Skeletal muscle cell (primary cell): ENCODE measurements at places on chromosomes 11 and 22.

GRCh38 chr11:34433899-34434298, 4.8 kb upstream of the CAT start:
- no peak for DNase-seq

DNA sequence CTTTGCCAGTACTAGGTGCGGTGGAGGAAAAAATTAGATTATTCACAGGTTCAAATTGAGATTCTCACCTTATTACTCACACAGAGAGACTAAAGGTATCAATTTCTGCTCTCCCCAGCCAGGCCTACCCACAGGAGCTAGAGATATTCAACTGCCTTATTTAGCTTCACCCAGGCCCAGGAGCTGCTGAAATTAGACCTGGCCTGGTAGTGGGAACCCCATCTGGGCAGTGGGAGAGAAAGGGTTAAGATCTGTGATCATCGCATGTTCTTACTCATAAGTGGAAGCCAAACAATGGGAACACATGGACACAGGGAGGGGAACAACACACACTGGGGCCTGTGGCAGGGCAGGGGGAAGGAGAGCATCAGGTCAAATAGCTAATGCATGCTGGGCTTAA, 20.9 kb upstream of the MICAL2 start:
- DNase-seq, result no peak

DNA sequence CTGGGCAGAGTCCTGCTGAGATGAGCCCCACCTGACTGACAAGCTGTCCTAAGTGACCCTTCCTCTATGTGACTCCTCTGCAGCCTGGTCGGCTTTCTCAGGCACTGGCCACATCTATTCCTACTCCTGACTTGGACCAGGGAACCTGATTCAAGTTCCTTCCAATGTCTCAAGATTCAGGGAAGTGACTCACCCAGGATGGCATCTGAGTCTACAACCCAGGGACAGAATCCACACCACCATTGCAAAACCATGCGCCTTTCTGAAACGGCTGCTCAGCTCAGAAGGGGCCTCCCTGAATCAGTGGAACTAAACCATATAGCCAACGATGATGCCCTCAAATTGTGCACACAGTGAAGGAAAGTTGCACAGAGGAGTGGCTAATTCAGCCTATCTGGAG, 63.9 kb upstream of the CSNK2A3 start:
- DNase-seq, result peak; percentile 32

DNA sequence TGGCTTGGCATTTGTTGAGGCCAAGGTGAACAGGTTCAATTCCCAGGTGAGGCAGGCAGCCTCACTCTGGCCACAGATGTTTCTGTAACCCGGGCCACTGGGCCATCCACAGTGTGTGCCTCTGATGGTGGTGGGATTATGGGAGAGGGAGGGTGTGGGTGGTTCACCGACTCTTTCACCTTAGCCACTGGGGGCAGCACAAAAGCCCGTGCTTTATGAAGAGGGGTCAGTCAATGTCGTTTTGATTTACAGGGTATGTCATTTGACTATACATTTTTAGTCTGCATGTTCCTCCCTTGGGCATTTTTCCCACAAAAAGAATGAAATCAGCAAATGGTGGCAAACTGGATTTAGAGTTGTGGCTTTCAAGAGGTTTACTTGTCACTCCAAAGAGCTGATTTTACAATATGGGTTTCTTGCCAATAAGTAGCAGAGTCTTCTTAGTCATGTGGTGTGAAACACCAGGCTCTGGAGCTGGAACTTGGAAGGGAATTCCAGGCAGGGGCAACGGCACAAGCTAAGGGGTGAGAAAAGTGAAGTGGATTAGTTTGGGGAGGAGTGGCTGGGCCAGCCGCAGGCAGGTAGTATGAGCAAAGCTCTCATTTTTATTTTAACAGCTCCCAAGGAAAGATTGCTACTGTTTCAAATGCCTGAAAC, 217.8 kb upstream of the ZBED5 start:
- DNase-seq, result no peak

GRCh38 chr22:38080850-38081635, 2.9 kb downstream of the SLC16A8 start:
- no peak for DNase-seq

DNA sequence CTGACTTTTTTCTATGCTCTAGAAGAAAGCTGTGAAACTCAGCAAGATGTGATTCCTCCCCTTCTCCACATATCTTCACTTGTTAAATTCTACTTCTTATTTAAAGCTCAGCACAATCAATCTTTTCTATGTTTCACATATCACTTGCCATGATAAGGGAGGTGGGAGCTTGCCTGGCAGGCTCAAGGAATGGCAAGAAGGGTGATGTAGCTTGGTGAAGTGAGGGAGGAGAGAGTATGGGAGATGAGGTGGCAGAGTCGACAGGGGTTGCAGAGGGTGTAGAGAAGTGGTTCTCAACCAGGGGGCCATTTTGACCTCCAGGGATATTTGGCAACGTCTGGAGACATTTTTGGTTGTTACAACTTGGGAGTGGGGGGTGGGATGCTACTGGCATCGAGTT, 120.6 kb upstream of the TIMP3 start:
- DNase-seq, result no peak

DNA sequence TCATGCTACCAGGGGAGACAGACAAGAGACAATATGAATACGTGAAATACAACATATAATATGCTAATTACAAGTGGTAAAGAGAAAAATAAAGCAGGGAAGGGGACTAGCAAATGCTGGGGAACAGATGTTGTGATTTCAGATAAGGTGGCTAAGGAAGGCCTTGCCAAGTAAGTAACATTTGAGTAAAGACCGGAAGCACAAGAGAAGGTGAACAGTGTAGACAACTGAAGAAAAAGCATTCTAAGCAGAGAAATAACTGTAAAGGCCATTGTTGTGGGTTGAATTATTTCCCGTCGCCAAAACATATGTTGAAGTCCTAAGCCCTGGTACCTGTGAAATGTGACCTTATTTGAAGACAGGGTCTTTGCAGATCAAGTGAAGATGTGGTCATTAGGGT, 63.7 kb upstream of the EED start:
- DNase-seq, result no peak

- no peak for DNase-seq
These were observed 1.6 kb upstream of the THOC5 start for GRCh38 chr22:29555065-29555644.

- DNase-seq, result no peak
These were observed 22.3 kb downstream of the LRRC74B start for GRCh38 chr22:21067901-21068680.

GRCh38 chr22:37931893-37932389, 21.5 kb downstream of the C22orf23 start:
- DNase-seq, result no peak

DNA sequence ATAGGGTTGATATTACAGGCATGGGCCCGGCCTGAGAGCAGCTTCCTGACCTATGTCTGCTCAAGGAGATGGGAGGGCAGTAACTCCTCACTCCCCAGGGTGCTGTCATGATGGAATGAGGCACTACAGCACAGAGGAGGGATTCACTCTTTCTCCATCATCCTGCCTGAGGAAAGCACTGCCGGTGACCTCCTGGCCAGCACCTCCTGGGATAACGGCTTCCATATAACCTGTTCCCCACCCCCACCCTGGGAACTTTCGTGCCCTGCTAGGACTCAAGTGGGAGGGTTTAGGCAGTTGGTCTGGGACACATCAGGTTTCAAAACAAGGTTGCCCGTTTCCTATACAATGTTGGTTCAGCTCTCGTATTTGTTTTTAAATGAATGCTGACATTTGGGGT, 42.7 kb upstream of the MN1 start:
- no peak for DNase-seq

DNA sequence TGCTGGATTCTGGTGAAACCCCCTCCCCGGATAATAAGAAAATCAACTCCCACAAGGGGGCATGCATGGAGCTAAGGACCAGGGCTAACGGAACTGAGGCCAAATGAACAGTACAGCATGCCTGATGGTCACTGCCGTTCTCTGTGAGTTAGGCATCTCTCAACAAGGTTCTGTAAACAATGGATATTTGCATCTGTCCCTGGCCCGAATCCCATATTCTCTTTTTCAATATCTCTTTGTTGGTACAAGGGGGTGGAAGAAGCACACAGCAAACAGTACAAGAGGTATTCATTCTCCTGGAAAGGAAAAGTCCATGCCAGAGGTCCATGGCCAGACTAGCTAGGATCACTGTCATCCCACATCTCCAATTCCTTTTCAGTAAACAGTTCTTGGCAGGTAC, 32.2 kb upstream of the APOA1 start:
- DNase-seq, result no peak

DNA sequence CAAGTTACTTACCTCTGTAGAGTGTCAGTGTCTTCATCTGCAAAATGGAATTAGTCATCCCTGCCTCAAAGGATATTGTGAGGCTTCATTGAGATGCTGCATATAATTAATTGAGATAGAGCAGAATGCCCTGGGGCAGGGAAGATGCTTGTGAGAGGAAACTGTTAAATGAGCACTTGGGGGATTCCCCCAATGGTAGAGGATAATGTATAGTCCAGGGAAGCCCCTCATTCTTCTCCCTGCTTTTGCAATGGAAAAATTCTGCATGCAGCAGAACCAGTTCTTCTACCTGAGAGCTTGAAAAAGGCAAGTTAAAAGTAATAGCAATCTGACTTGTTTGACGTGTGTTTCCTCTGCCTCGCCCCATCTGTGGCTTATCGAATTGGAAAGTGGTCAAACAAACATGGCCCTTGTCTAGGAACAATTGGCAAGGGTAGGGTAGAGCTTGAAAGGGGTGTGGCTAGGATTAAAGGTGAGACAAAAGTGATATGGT, 90.9 kb downstream of the NAV2 start:
- DNase-seq, result no peak

DNA sequence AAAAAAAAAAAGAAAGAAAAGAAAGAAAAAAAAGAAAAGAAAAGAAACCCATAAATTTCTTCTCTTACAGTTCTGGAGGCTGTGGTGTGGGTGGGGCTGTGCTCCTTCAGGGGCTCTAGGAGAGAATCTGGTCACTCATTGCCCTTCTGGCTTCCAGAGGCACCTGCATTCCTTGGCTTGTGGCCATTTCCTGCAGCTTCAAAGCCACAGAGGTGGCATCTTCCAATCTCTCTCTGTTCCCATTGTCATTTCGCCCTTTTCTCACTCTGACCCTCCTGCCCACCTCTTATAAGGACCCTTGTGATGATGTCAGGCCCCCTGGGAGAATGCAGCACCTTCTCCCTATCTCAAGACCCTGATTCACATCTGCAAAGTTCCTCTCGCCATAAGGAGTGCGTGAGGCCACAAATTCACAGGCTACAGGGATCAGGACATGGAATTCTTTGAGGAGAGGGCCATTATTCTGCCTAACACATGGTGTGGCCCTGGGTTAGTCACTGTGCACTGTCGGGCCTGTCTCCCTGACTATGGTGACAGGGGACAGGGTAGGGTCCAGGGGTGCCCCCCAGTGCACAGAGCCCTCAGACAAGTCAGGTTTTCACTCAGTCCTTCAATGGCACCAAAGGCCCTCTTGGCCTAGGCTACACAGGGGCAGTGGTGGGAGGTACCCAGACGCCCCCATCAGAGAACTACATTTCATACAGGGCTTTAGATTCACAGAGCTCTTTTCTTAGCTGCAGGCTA, 38.6 kb upstream of the PRR5 start:
- DNase-seq, result no peak

DNA sequence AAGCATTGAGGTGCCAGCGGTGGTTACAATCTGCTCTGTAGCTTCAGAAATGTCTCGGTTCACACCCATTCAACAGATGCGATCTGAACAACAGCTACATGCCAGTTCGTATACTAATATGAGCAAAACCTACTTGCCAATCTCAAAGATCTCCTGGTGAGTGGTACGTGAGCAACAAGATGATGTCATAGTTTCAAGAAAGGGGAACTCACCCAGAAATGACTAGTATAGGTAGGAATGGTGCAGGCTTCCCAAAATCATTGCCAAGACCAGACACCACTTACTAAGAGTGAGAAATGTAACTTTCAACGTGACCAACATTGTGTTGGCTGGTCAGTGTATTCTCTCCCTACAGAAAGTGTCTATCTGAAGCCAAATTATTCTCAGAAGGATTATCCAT, 31.1 kb downstream of the OR6Q1 start:
- DNase-seq, result peak; percentile 21

DNA sequence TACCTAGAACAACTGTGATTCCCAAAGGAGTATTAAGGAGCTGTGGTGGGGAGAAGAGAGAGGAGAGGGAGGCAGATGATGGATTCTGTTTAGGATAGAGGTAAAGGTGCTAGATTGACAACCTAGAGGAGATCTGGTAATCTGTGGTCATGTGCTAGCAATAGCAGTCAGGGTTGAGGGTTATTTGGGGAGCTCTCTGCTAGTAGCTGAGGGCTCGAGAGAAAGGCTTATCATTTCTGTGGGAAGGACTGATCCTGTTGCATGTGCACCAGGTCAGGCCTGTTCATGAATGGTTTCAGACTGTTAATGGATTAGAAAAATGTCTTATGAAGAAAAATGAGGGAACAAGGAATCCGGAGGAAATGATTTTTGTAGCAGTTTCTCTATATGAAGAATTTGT, 63.2 kb downstream of the MTMR3 start:
- no peak for DNase-seq

DNA sequence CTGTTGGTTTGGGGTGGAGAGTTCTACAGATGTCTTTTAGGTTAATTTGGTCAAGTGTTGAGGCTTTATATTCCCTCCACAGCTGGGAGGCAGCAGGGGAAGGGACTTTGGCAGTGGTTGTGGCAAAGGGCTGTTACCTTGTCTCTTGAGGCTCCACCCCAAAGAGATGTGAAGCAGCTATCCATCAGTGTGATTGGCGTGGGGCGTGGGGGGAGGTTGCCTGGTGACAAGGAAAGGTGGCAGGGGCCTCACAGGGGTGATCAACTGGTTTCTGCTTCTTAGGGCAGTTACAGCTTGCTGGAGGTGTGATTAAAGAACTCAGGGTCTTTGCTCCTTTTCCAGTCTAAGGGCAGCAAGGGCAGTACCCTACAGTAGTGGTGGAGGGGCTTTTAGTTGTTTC, 59.3 kb downstream of the FANCF start:
- no peak for DNase-seq

DNA sequence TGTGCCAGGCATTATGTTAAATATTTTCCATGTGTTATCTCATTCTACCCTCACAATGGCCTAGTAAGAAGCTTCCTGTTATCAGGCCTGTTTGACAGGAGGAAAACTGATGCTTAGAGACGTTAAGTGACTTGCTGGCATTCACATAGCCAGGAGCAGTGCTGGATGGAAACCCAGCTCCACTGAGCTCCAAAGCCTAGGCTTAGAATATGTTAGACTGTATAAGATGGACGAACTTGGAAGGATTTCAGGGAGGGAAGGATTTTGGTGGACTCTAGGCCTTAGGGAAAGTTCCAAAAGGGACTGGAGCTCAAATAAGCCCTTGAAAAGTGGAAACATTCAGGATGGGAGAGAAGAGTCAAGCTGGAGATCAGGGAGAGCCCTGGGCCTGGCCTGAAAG, 2.1 kb downstream of the CD44 start:
- no peak for DNase-seq

GRCh38 chr11:19628018-19628417, 84.6 kb upstream of the NAV2 start:
- DNase-seq, result peak; percentile 88

DNA sequence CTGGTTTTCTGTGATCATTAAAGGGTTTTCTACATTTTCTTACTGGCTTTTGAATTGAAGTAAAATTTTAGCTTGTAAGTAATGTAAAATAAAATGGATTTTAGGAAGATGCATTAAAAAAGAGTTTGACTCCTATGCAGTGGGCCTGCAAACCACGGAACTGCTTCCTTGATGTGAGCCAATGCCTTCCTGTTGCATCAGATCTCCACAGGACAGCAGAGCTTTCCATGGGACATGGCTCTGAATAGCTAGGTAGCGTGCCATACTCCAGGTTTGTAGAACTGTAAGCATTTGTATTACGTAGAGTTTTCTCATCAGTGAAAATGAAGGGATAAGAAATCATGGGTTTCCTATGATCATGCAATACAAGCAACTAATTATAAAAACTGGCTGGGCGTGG, 133.4 kb downstream of the SWAP70 start:
- no peak for DNase-seq
